Right ventricle myocardium superior (tissue), 1 donor: ENCODE measurements at places on chromosomes 13 and 19. TPM values are rescaled to one million over a fixed set of nuclear protein-coding genes. Genes with fewer than 3 reads are reported as not detected.

Gene ZNF561
- 18.5 TPM for total RNA-seq

Gene ZNF69
- total RNA-seq = 4.7 TPM

Gene SCEL
- not detected for total RNA-seq

Gene TMEM238
- total RNA-seq = 1.0 TPM
